ENCODE measurements at places on chromosomes 6 and 20.

DNA sequence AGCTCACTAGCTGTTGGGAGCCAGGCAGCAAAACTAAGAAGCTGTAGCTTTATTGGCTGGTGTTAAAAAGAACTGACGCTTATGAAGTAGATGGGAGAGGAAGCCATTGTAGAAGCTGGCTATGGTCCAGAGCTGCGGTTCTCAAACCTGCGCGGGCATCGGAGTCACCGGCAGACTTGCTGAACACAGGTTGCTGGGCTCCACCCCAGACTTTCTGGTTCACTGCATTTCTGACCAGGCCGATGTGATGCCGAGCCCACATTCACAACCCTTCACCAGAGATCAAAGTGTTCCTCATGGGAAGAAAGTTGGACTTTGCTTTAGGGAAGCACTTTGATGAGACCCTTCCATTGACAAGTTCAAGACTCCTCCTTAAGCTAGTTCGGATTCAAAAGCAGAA, 231.6 kb downstream of the QKI start:
- no peak for DNase-seq

DNA sequence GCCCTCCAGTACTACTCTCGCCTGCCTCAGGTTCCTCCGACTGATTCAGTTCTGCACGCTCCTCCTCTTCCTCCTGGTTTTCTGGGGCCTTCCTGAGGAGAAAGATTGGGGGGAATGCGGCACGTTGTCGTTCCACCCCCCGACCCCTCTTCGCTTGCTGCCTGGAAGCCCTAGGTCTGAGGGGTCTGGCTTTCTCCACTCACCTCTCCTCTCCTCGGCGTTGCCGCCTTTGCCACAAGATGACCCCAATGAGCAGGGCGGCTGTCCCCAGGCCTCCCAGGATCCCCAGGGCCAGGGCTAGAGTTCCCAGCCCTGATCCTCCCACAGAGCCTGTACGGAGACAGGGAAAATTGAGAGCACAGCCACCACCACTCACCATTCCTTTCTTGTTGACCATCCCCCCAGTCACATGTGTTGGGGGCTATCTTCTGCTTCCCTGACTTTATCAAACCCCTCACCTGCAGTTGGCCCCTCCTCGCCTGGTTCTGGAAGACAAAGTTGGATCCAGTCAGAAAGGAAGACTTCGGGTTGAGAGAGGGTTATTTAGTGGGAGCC, 2.8 kb downstream of the AGER start:
- DNase-seq: no peak

GRCh38 chr6:26216886-26217713, 129.9 kb downstream of the HFE start:
- peak; percentile 90 for DNase-seq

GRCh38 chr6:125981571-125982185, 4.7 kb upstream of the TRMT11 start:
- no peak for DNase-seq

- DNase-seq: no peak
Observed at GRCh38 chr20:57309544-57310115, 20.0 kb upstream of the SPO11 start.

- no peak for DNase-seq
Observed at GRCh38 chr6:71706523-71706922, 179.8 kb upstream of the RIMS1 start.

DNA sequence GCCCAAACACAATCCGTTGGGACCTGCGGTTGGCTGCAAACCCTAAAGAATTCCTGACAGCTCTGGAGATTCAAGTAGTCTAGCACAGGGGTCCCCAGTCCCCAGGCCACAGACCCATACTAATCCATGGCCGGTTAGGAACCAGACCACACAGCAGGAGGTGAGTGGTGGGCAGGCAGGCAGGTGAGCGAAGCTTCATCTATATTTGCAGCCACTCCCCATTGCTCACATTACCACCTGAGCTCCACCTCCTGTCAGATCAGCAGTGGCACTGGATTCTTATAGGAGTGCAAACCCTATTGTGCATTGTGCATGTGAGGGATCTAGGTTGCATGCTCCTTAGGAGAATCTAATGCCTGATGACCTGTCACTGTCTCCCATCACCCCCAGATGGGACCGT, 16.6 kb downstream of the TFEB start:
- no peak for DNase-seq

DNA sequence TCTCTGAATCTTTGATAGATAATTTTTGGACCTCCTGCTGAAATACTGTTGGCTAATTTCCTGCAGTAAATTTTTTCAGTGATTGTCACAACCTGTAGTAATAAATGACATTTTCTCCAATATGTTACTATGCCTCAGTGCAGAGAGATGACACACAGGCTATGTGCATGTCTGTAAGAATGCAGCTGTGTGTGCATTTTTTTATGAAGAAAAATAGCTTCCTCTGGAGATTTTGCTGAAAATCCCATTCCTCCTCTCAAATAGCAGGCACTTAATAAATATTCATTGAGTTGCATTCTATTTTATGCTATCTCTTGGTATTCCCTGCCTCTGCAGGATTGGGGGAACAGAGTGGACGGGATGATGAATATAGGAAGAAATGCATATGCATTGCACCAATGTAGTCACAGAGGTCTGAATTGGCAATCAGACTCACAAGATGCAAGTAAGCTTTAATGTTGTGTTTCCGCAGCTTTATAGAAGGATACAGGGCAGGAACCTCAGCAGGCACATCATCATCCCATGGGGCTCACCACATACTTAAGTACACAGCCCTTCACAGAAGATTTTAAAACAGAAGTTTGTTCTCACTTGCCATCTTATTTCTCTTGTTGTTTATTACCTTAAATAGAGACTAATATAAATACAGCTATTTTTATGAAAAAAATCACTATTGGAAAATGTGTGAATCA, 474.7 kb downstream of the EPM2A start:
- DNase-seq: no peak

DNA sequence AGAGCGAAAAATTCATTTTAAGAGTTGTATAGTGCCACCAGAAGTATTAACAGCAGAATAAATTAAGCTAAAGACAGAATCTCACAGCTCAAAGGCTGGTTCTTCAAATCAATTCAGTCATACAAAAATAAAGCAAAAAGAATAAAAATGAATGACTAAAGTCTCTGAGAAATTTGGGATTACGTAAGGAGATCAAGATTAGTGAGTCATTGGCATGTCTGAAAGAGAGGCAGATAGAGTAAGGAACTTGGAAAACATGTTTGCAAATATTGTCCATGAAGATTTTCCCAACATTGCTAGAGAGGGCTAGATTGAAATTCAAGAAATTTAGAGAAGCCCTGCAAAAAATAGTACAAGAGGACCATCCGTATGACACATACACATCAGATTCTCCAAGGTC, 1413.9 kb upstream of the ADGRB3 start:
- no peak for DNase-seq

GRCh38 chr6:105795366-105795765, 290.8 kb upstream of the PRDM1 start:
- no peak for DNase-seq

- DNase-seq: no peak
Observed at GRCh38 chr20:49259799-49260198, 18.1 kb downstream of the ZNFX1 start.

DNA sequence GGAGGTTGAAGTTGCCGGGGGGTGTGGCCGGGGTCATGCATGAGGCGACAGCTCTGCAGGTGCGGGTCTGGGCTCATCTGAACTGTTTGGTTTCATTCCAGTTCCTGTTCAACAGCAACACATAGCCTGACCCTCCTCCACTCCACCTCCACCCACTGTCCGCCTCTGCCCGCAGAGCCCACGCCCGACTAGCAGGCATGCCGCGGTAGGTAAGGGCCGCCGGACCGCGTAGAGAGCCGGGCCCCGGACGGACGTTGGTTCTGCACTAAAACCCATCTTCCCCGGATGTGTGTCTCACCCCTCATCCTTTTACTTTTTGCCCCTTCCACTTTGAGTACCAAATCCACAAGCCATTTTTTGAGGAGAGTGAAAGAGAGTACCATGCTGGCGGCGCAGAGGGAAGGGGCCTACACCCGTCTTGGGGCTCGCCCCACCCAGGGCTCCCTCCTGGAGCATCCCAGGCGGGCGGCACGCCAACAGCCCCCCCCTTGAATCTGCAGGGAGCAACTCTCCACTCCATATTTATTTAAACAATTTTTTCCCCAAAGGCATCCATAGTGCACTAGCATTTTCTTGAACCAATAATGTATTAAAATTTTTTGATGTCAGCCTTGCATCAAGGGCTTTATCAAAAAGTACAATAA, 72.5 kb downstream of the PTPN1 start:
- DNase-seq: no peak

DNA sequence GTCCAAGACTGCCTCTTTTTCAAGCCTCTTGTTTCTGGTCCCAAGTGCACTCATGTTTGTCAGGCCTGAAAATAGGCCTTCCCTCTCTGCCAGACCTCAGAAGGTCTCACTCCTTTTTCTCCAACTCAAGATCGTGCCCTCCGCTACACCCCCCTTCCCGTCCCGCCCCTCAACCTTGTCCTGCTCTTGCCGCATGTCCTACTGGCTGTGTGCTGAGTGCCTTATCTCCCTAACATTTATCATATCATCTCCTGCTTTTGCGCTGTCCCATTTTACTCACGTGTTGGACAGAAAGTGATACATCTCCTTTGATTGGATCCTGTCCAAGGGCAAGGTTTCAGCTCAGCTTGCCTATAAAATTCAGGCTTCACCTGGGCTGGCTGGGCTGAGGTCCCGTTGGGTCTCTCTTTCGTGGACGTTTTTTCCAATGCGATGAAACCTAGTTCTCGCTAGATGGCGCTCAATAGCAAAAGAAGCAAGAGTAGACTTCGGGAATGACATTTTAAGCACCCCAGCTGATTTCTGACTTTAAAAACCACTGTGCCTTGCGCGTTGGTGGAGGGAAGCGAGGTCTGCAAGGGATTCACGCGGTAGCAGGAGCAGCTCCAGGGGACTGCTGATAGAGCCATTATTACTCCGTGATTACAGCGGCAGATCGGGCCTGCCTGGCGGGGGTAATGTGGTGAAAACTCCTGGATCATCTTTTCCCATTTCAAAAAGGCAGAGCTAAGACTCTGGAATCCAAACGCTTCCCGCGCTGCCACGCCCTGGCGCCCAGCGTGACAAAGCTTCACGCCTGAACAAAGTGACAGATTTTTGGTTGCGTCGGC, 137.6 kb downstream of the IMPG1 start:
- peak; percentile 34 for DNase-seq

DNA sequence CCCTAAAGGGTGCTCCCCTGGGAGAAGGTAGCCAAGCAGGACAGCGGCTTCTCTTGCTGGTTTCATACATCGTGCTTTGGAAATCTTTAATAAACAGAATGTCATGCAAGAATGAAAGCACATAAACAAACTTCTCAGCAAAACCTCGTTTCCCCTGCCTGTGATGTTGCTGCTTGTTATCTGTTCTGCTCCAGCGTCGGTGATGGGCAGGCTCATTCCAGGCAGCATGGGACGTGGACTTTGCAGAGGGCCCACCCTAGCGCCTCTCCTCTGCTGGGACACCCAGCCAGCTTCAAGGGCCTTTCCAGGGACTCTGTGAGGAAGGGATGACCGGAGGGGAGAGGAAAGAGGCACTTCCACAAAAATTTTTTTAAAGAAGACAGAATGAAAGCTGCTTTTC, 197.7 kb downstream of the QKI start:
- DNase-seq: no peak

DNA sequence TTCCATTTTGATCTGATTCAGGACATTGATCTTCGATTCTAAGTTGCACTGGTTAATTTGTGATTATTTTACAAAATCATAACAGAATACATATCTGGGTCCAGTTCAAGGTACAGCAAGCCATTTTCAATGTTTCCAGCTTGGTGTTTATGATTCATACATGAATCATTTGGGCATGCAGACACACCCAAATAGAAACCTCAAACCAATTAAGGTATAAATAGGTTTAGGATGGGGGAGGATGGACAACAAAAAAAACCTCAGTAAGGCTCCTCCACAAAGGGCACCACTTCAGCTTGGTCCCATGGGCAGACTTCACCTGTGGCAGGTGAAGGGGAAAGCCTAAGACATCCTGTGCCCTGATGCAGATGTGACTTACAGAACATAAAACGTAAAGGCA, 192.7 kb downstream of the KHDC1L start:
- no peak for DNase-seq

GRCh38 chr6:5084360-5084780, 771 bp upstream of the PPP1R3G start:
- DNase-seq: no peak

GRCh38 chr6:8462169-8462568, 26.8 kb upstream of the SLC35B3 start:
- DNase-seq: no peak

- peak; percentile 50 for DNase-seq
Observed at GRCh38 chr20:62707921-62708521, 615 bp upstream of the NTSR1 start.

All from activated naive CD4-positive, alpha-beta T cell treated with anti-CD3 and anti-CD28 coated beads, Interleukin-2, amount 10 ng/mL, durations not matched to agents 7 days and 5 days (primary cell).